Endothelial cell (in vitro differentiated cells): ENCODE measurements at places on chromosomes 7 and 10.
A peak's percentile ranks its signal among the peaks of the same experiment; 100 is the strongest.

- no peak for DNase-seq
These were observed 25.8 kb downstream of the TMEM254 start for GRCh38 chr10:80104066-80104926.

DNA sequence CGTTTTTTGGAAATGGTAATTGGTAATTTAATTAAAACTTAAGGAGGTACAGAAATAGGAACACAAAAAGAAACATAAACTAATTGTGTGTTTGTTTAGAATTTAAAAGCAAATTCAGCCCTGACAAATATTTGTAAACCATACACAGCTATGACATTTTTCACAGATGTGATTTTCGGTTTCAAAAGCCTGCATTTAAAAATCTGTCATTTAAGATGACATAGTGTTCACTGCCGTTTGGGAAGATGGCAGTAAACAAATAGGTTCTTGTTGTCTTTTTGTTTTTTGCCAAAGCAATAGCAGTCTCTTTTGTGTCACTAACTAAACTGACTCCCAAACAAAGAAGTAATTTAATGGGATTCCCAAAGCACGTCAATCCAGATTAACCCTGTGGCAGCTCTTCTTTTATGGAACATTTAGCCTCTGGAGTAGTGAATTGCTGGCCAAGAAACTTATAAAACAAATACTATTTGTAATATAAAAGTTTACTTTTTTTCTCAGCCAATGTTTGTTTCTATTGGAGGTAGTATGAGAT lies 697.6 kb downstream of the PHTF2 start:
- no peak for DNase-seq

GRCh38 chr10:24902400-24902728 lies 50.0 kb downstream of the PRTFDC1 start:
- no peak for DNase-seq

DNA sequence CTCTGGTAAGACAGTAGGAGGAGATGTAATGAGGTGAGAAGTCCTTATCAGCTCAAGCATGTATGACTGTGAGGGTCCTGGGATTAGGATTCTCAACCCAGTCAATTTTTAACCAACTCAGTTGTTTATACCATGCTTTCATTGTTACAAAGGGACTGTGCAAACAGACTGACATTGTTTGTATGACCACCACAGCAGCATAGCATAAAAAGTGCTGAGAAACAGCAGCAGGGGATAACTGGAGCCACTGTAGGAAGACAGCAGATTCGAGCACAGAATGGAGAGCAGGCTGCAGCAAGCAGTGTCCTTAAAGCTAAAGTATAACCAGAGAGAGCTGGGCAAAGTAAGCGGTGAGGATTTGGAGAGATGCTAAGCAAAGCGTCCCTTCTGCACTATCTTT lies 829.5 kb downstream of the REEP3 start:
- no peak for DNase-seq

DNA sequence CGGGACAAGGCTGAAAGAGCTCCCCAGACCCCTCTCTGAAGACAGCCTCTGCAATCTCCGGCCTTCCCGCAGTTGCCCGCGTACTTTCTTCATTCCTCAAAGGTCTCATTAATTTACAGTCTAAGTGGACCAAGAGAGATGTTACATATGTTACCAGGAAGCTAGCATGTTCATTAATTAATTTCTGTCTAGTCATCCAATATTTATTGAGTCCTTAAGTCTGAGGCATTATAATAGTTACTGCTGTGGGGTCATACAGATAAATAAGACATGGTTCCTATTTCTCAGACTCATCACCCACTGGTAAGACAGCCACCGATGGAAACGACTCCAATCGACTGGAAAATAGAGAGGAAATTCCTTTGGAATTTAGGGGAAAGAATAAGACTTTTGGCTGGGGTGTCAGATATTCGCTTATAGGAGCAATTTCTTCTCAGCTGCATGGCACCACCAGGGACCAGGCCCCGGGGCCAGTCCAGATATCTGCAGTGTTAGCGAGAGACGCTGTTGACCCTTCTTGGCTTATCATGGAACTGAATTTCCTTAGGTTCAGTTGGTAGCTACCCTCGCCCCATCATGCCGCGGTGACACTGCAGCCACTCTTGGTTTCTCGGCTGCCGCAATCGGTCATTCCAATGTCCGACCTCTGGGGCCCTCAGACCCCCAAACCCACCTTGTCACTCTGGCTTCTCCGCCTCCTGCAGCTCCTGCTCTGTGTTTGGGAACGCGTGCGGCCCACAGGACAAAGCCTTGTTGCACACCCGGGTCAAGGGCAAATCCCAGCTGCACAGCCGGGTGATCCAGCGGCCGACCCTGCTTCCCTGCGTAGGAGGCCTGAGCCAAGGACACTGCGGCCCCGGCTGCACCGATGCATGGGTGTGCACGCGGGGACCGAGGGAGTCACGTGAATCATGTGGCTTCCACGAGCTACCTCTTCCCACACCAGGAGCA lies 383.2 kb downstream of the DNAJB6 start:
- no peak for DNase-seq

DNA sequence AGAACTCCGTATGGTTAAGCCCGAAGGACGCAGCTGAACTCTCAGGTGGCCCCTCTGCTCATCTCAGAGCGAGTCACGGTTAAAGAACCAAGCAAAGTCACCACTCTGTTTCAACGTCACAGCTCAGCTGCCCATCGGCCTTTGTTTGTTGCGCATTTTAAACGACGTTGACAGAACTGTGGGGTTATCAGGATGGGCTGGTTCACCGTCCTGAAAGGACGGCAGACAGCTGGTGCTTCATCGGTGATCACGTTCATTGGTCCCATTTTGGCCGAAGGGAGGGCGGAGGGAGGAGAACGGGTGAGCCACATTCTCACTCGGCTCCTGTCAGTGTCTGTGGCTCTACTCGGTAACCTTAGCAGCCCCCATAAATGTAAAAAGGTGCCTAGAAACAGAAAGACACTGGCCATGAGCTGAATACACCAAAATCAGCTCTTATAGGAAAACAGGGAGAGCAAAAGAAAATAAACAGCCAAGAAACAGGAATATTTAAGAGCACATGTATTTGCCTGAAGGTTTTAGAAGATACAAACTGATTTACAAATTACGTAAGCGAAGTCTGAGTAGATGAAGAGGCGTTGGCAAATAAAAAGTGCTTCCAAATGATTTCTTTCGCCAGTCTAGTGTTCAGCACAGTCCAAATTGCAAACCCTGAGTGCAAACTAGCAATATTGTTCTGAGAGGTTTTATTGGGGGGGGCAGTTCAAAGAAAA lies 8.4 kb downstream of the PRKAG2 start:
- no peak for DNase-seq

DNA sequence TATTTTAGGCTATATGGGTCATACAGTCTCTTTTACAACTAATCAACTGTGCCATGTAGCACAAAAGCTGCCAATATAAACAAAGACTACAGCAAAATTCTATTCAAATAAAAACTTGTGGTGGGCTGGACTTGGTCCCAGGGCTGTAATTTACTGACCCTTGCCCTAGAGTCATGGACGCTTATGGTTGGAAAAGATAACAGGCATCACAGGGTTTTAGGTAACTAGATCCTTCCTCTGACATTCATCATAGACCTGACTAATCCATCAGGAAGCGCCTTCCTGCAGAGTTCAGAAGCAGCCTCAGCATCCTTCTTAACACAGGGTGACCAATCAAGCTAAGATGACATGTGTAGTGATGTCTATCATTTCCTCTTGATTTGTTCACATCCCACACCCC lies 40.2 kb upstream of the GPAM start:
- no peak for DNase-seq

DNA sequence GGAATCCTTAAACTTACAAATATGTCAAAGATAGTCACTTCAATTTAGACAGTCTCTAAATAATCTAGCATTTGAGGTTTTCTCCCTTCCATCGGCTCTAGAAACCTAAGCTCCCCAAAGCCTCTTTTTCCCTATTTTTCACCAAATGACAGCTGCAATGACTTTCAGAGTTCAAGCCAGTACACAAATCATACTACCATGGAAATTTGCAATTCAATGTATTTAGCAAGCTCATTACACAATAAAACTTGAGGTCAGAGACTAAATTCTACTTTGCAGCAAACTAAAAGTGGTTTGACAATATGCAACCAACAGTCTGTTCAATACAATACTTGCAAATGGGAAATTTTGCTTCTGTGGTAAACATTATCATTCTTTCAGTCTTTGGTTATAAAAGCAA lies 80.3 kb downstream of the SKIDA1 start:
- DNase-seq = no peak

- no peak for DNase-seq
These were observed 108.8 kb downstream of the AHR start for GRCh38 chr7:17407229-17407628.

DNA sequence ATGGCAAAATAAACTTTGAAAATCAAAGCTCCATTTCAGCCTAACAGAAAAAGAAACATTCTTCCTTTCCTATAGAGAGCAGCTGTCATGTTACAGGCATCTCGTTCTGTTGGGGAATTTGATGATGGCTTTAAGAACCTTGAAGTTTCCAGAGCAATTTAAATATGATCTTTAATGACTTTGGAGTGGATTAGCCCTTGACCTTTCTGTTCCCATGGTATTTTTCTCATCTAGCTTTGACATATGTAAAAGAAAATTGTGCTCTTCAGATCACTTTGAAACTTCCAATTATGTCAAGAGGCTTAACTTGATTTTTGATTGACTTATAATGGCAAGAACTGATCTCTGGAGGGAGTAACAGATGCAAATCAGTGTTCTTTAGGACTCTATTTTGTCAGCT lies 157.6 kb upstream of the SEMA3E start:
- DNase-seq = no peak

- DNase-seq = no peak
These were observed 494.3 kb downstream of the AUTS2 start for GRCh38 chr7:70092314-70093204.

DNA sequence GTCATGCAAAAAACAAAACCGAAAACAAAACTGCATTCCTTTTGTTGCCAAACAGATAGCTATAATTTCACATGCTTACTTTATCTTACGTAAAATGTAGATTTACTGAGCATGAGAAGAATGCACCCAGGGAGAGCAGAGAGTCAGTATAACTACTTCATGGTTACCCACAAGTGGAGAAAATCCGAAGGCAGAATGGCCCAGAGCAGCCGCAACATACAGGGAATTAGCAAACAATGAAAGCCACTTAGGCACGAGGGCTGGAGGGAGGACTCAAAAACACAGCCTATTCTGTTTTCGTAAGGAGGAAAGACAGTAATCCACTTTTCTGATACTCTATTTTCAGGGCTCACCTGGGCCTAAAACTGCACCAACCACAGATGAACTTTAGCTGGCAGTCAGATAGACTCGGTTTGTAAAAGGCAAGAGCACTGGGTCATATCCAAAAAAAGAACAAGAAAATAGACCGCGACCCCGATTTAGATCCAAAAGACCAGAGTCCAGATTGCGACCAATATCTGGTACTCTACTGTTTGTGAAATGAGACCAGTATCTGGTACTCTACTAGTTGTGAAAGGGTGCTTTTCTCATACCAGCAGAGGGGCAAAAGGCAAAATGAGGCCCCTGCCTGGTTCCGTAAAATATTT lies 1.3 kb downstream of the ITPRIP start:
- no peak for DNase-seq

DNA sequence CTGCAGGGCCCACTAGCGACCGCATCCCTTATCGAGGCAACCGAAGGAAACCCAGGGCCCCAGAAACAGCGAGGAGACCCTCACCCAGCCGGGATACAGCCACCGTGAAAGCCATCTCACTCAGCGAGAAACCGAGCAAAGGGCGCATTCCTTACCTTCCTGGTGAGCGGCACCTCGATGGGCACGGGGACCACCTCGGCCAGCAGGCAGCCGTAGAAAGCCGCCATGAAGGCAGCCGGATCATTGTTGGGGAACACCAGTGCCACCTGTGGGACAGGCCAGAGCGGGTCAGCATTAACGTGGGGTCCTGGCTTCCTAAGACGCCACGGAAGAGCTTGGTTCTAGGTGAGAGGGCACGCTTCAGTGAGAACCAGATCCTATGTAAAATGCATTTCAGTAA lies 263.7 kb downstream of the ZMYND11 start:
- DNase-seq = no peak

DNA sequence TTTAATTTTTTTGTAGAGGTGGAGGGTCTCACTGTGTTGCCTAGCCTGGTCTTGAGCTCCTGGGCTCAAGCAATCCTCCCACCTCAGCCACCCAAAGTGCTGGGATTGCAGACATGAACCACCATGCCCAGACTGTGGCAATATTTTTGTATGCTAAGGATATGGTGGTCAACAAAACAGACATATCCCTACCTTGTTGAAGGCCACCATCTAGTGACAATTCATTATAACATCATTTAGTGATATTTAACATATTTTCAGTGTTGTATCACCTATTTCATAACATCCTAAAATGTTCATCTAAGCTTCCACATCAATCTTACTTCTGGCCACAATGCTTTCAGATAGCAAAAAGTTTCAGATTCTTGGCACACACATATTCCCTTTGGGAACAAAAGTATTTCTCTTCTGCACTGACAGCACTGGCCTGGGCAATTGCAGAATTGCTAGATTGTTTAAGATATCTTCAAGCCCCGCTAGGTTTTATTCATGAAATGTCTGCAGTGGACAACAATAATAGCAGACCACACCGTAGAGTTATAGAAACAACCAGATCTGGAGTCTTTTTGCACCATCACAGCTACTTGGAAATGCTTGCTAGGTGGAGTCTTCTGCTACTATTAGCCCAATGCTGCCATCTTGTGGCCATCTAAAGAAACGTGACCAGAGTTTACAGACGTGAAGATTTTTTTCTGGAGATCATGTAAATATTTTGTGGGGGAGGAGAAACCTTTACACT lies 58.4 kb downstream of the DNAJC12 start:
- peak; percentile 71 for DNase-seq

GRCh38 chr10:15096661-15097010 lies 519 bp upstream of the RPP38 start:
- no peak for DNase-seq

DNA sequence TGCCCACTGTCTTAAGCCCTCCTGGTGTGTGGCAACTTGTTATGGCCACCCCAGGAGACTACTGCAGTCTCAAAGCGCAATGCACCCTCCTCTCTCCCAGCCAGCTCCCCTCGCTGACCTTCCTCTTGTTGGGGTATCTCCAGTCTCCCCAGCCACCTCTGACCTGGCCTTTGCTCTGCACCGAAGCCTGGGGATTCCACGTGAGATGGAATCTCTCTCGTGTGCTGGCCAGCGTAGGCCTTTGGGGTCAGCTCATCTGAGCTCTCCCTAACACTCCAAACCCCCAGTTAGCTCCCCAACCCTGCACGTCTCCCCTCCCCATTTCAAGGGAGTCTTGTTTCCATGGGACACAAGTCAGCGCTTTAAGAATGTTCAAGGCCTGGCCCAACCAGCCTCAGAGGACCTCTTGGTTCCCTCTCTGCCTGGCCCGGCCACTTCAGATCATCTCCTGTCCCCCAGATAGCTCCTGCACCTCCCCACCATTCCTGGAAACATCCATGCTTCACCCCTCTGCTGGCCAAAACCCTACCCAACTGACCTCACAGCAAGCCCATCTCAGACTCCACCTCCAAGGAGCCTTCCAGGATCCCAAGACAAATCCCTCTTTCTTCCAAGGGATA lies 11.2 kb downstream of the ITPRIP start:
- no peak for DNase-seq

- no peak for DNase-seq
These were observed 31.8 kb upstream of the MSMB start for GRCh38 chr10:46077731-46078413.
